ENCODE measurements at places on chromosomes 3 and 15.
A peak's percentile ranks its signal among the peaks of the same experiment; 100 is the strongest.

DNA sequence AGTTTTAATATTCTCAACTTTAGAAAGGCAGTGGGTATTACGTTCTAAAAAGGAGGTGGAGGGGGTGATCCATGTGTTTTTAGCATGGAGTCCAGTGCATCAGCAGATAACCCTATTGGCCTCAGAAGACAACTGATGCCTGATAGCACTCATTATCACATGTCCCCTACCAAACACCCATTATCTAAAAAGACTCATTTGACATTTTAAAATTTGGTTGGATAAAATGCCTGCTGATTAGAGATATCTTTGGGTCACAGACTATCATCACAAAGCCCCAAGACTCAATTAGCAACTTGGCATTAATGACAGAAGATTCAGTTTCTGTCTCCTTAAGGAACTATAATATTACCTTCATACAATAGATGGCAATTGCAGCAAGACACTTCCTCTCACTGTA, 589.3 kb downstream of the RBMS3 start:
- DNase-seq: no peak

DNA sequence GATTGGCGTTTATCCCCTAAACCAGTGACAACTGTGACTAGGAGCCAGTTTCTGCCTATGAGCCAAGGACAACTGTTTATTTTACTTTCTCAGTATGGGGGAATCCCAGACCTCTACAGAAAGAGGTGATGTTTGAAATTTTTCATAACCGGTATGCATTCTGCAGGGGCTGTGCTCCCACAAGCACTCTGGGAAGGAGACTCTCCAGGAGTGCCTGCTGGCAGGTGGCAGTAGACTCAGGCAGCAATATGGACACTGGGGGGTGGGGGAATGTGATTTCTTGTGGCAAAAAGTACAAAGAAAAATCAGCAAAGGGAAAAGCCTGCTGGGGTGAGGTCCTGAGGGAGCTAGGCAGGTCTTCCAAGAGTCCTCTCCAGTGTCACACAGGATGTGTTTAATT, 5.9 kb downstream of the TGM4 start:
- DNase-seq: no peak

DNA sequence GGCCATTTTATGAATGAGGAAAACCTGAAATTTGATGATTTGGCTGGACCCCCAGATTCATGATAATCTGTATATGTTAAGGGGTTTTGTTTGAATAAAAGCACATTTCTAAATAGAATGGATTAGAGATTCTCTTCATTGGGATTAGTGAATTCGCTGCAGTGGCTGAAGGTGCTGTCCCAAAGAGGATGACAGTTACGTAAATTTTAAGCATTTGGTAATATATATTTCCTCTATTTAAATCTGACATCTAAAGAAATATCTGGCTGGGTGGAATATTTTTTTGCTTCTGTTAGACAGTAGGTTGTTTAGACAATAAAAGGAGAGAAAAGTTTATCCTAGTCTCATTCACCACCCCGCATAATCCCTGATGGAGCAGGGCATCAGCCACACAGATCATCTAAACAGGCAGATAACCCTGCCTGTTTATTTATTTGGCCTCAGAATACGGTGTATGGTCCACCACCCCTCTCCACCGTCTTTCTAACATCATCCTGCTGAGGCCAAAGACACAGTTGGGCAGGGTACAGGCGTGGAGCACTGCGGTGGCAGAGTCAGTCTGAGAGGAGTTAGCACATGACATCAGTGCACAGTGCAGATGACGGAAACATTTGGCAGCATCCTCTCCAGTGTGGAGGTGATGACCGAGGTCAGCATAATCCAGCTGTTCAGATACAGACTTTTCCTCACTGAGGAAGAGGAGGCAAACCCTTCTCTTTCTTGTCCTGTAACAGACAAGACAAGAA, 20.4 kb upstream of the NFKBIZ start:
- DNase-seq: peak; percentile 74

DNA sequence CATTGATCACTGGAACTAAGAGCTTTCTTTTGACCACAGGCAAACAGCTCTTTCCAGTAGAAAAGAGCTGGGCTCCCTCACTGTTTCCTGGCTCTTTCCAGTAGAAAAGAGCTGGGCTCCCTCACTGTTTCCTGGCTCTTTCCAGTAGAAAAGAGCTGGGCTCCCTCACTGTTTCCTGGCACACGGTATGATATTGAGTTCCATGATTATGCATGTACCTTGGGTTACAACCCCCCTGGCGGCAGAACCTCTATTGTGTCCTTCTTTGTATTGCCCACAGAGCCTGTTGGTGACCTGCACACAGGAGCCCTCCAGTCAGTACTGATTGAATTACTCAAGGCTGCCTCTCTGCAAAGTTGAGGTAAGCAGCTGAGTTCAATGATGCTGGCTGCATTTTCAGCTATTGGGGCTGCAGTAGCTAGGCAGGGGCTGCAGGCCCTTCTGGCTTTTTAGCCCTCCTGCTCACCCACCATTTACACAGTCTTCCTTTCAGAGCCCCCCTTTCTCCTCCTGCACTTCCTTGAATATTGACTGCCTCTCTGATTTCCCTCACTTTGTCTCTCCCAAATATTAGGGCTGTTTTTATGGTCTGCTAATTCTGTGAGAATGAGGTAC, 10.2 kb downstream of the ACKR2 start:
- no peak for DNase-seq

GRCh38 chr3:11969986-11970385, 34.2 kb upstream of the SYN2 start:
- DNase-seq: no peak

DNA sequence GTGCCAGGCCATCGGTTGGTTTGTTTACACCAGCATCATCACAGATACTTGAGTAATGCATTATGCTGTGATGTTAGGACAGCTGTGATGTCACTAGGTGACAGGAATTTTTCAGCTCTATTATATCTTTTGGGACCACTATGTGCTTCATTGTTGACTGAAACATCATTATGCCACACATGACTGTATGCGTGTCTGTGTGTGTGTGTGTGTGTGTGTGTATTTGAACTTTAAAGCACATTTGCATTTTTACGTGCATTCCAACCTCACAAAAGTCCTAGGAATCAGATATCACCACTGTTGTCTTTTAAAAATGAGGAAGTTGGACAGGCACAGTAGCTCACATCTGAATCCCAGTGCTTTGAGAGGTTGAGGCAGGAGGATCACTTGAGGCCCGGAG, 223.0 kb downstream of the TBL1XR1 start:
- DNase-seq: no peak

- DNase-seq: peak; percentile 61
Measured at GRCh38 chr3:160400030-160400701, 716 bp downstream of the SMC4 start.

GRCh38 chr15:36090286-36090946, 489.0 kb upstream of the CDIN1 start:
- no peak for DNase-seq

- DNase-seq: peak; percentile 17
Measured at GRCh38 chr3:123271466-123272159, 69.9 kb downstream of the SEC22A start.

- no peak for DNase-seq
Measured at GRCh38 chr3:48423241-48423882, 6.5 kb downstream of the PLXNB1 start.

- DNase-seq: no peak
Measured at GRCh38 chr3:36297195-36297594, 83.1 kb upstream of the STAC start.

- DNase-seq: no peak
Measured at GRCh38 chr3:135141160-135141559, 346.1 kb downstream of the EPHB1 start.

DNA sequence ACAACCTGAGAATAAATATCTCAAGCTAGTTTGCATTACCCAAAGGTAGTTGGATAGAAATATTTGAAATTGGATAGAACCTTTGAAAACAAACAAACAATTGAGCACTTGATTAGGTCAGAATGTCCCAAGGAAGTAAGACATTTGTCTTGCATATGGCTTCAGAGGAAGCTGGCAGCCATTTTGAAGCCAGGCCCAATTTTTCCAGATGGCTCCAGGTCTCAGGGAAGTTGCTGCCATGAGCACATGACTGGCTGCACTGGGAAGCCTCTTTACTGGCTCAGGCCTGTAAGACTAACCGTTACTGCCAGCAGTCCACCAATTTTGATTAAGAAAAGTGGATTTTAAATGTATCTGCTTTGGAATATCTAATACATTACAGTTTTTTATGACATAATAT, 448.9 kb upstream of the DPH6 start:
- DNase-seq: no peak

DNA sequence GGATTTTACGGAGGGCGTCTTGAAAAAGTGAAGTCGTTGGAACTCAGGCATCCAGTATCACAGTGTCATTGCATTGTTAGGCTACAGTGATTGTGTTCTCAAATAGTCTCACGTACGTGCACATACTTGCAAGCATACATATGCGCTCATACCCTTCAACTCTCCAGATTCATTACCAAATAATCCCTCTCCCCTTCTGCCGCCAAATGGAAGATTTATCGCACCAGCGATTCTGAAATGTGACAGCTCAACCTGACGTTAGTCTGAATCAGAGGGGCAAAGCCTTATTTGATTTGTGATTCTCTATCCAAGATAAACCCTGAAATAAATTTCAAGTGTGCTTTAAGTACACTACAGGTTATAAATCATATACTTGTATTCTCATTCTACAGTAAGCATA, 119.4 kb downstream of the GADL1 start:
- no peak for DNase-seq

DNA sequence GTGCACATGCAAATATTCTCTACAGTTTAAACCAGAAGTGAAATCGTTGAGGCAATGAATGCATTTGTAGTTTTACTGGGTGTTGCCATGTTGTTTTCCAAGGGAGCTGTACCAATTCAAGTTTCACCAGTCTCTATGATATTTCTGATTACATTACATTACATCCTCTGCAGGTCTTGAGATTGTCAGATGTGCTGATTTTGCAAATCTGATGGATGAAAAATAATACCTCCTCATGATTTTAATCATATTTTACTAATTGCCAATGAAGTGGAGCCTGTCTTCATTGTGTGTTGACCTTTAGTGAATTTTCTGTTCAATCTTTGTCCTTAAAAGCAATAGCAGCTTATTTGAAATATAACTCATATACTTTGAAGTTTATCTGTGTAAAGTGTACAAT, 282.4 kb downstream of the NR2F2 start:
- DNase-seq: no peak

GRCh38 chr15:77104155-77104554, 33.2 kb upstream of the TSPAN3 start:
- DNase-seq: no peak

DNA sequence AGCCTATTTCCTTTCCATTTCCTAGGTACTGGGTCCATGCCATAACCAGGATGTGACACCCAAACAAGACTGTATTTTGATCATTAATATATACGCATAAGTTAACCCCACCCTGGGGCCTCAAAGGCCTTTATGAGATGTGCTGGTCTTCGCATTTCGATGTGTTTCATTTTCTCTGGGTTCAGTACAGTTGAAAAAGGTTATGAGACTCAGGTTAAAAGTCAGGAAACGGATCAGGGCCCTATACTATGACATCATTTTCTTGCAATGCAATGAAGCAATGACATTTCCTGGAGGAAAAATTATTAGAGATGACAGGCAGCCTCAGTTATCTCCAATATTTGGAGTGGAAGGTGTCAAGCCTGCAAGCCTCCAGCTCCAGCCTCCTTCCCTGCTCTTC, 31.7 kb downstream of the TMEM212 start:
- DNase-seq: peak; percentile 26

DNA sequence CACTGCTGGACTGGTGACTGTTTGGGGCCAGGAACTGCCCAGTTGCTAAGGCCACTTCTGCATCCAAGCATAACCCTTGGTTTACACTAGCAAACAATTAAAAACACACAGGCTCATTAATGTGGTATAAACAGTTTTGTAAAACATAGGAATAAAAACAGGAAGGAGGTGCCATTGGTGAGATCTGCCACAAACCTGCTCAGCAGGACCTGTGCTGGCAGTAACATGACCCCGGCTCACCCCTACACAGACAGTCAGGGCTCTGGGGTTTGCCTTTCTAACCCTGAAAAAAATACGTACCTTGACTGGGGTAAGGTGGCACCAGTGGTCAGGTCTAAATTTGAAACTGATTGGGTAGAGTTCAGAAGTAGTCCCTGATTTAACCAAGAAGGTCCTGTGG, 76.2 kb downstream of the ATP1B3 start:
- no peak for DNase-seq

DNA sequence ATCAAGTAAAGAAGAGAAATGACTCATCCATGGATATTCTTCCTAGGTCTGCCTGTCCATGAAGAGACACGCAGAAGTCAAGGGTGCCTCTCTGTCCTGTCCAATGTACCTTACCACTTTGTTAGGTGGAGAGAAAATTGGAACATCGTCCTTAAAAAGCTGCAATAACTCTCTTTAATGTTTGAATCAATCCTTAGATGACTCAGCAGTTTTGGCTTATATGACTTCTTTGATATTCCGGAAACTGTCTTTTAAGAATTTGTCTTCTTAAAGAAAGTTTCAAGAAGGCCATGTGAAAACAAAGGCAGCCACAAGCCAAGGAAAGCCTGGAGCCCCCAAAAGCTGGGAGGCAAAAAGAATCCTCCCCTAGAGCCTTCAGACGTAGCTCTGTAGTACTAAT, 49.2 kb downstream of the MRPL3 start:
- DNase-seq: peak; percentile 9

GRCh38 chr3:134998158-134998557, 203.1 kb downstream of the EPHB1 start:
- DNase-seq: no peak

DNA sequence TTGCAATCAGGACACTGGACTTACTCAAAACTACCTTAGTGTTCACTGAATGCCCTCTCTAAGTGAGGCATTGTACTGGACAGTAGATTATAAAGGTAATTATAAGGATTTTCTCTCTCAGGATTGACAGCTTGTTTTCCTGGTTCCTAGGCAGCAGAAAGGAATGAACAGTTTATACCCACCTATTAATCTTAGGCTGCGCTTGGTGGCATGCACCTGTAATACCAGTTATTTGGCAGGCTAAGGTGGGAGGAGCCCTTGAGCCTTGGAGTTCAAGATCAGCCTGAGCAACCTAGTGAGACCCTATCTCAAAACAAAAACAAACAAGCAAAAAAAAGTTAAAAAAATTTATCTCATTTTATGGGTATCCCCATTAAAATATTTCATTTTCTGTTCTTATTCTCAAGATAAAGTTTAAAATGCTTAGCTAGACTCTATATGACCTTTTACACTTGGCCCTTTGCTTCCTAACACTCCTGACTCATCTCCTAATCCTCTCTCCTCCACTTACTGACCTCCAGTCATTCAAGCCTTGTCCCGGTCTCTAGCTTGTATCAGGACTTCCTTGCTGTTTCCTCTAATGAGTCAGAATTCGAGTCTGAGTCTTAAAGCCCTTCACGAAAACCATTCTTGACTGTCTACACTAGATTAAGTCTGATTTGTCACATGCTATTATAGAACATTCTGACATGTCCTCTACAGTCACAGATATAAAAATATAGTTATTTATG, 348.6 kb downstream of the NLGN1 start:
- DNase-seq: no peak
